ENCODE measurements at places on chromosomes 3 and 15.

GRCh38 chr3:60364475-60364874, 886.8 kb downstream of the FHIT start:
- DNase-seq: no peak

GRCh38 chr3:33060609-33061337, 36.2 kb downstream of the GLB1 start:
- peak; percentile 51 for DNase-seq

- DNase-seq: no peak
Measured at GRCh38 chr15:41944313-41944940, 27.9 kb downstream of the EHD4 start.

- no peak for DNase-seq
Measured at GRCh38 chr3:29649815-29650547, 369.1 kb downstream of the RBMS3 start.

GRCh38 chr3:128426128-128426921, 40.4 kb downstream of the DNAJB8 start:
- DNase-seq: peak; percentile 58

DNA sequence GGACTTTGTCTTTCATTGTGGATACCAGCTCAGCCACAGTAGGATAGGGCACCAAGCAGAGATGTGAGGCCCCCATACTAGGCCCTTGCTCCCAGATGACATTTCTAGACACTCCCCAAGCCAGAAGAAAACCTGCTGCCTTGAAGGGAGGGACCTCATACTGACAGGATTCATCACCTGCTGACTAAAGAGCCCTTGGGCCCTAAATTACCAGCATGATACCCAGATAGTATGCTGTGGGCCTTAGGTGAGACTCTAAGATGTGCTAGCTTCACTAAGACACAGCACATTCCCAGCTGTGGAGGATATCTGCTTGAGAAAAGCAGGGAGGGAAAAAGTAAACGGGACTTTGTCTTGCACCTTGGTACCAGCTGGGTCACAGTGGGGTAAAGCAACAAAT, 324.0 kb downstream of the TBL1XR1 start:
- DNase-seq: no peak
